ENCODE measurements at places on chromosomes 2 and 18.

- no peak for DNase-seq
These were observed 192.8 kb downstream of the PTGR3 start for GRCh38 chr18:75016025-75016717.

GRCh38 chr2:38634684-38635083 lies 31.2 kb upstream of the GALM start:
- DNase-seq, result no peak

- no peak for DNase-seq
These were observed 229.2 kb downstream of the MYT1L start for GRCh38 chr2:2101924-2102323.

- DNase-seq, result no peak
These were observed 796 bp downstream of the RFTN2 start for GRCh38 chr2:197674591-197674990.

GRCh38 chr2:28279371-28279770 lies 113.3 kb upstream of the FOSL2 start:
- no peak for DNase-seq

DNA sequence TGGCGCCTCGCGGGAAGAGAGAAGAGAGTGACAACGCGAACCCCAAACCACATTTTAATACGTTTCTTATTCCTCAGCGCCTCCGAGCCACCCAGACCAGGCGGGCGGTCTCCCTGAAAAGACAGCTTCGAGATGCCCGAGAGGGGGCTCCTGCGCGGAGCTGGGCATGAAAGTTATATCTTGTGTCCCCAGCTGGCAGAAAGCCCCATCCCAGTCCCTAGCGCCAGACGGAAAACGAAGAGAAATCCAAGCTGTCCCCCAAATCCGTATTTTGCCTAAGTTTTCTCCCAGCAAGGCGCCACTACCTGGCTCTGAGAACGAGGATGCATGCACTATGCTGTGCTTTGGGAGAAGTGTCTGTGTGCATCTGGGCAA lies 797 bp downstream of the NXPH2 start:
- DNase-seq, result no peak

DNA sequence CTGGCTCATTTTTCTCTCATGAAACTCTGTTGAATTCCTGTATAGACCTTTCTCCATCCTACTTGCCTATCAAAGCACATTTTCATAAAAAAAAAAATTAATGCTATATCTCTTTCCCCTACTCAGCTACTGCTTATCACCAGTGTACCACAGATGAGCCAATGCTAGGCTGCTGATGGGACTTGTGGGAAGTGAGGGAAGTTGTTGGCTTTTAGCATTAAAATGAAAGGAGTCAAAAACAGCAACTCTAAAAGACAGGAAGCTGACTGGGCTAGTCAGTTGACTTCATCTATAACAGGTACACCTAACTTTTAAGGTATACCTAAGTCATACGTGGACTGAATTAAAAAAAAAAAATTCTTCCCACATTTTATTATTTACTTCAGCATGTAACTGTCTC lies 102.1 kb downstream of the FAM117B start:
- no peak for DNase-seq

DNA sequence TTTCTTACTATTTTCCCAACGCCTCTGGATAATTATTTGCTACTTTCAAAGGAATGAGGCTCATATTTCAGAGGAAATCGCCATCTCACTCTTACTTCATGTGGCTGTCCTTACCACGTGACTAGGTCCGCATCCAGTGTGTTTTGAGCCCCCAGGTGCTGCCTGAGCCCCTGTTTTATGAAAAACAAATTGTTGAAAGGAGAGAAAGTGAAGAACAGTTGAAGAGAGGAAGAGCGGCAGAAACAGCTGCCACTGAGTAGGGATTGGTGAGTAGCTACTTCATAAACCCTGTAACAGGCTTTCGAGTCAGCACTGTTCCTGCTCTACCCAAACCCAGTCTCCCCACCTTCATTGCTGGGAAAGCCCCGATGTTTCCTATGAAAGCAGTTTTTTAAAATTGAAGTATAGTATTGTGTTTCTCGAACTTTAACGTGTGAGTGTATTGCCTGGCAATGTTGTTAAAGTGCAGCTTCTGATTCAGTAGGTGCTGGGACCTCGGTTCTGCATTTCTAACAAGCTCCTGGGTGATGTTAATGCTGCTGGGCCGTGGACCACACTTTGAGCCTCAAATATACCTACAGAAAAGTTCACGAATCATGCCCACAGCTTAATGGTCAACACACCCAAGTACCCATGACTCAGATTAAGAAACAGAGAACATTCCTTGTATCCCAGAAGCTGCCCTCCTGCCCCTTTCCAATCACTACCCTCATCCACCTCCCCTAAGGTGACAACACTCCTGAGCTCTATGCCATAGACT lies 39.7 kb downstream of the TMEM177 start:
- DNase-seq, result no peak

DNA sequence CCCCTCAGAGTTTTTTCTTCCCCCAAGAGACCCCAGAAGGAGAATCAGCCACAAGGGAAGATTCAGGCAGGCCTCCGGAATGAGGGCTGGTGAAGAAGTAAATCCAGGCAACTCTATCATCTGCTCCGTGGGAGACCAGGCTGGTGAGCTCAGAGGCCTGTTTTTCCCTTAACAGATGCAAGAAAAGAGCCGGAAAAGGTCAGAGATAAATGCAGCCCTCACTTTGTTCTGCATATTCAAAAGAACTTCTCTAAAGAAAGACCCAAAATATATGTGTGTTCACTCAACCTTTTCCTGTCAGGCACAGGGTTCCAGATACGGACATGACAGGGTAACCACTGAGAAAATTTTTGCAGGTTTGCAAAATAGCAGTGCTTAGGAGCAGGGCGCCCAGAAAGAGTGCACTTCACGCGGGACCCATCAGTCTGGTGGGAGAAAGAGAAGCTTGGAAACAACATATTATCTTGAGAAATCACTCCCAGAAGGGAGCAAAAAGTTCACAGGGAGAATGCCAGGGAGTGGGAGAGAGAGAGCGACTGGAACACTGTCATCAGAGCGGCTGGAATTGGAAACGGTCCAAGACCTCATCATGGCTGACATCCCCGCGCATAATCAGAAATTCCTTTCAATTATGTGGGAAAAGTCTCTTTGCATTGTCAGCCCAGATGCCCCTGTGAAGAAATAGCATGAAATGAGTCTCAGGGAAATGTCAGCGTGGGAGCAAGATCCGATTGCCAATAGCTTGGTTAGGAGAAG lies 244.8 kb upstream of the SLC14A2 start:
- DNase-seq, result no peak

DNA sequence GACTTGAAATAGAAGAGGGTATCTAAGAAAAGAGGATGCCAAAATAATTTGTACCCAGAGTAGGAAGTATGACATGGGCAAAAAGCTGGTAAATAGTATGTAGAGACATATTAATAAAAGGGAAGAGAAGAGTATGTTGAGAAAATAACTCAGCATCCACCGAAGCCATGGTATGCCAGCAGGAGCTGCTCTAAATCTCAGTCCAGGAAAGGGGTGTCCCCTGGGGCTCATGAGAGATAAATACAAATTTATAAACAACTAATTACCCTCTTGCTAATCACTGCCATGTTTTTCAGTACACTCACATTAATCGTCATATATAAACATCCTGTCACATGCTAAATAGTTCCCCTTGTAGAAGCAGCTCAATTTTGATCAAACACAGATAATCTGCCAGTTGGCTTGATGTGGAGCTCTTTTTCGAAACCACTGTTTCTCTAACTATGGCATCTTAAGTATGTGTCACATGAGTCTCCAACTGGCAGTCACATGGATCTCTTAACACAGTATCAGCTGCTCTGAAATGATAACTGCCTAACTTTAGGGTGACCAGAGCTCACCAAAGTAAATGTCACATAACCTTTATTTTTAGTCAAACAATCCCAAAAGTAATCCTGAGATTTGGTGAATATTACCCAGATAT lies 31.9 kb downstream of the EXOC6B start:
- no peak for DNase-seq

GRCh38 chr2:157325786-157326185 lies at the start of gene ERMN:
TSS of gene ERMN (minus strand) at chr2:157325824. CDS start at chr2:157325642, 182 bp downstream.
- DNase-seq, result no peak

DNA sequence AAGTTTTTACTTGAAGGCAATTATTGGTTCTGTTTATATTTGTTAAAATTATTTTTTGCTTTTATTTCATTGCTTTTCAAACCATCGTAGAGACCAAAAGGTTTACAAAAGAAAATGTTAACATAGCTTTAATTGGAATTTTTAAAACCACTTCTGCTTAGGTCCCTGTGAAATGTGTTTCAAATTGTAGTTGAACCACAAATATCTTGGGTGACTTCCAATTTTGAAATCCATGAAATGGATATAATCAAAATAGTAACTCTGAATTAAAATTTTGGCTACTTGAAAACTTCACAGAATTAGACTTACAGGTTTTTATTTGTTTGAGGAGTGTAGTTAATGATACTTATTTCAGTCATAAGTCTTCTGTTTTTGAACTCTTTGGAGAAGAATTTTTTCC lies 3.1 kb upstream of the SPAG16 start:
- DNase-seq, result no peak

DNA sequence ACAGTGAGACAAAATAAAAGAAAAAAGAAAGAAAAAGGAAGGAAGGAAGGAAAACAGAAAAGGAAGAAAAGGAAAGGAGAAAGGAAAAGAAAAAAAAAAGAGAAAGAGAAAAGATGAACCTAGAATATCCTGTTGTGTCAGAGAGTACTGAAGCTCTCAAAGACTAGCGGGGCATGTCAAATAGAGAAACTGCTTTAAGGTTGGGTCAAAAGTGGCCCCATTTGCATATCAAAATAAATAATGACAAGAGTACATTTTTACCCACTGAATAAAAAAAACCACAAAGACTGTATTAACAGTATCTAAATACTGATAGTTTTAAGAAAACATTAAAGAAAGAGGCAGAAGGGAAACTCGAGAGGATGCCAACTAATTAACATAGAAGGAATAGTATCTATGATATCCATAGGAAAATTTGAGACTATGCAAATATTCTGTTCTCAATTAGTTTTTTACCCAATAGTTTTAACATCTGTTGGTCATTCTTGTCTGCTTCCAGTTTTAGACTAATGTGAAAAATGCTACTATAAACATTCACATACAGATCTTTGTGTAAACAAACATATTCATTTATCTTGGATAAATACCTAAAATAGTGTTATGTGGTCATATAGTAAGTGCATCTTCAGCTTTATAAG lies 53.2 kb downstream of the SFXN5 start:
- DNase-seq, result no peak

- no peak for DNase-seq
These were observed 218.8 kb downstream of the DYSF start for GRCh38 chr2:71671895-71672825.

- peak; percentile 9 for DNase-seq
These were observed 104.0 kb downstream of the COBLL1 start for GRCh38 chr2:164737612-164738081.

DNA sequence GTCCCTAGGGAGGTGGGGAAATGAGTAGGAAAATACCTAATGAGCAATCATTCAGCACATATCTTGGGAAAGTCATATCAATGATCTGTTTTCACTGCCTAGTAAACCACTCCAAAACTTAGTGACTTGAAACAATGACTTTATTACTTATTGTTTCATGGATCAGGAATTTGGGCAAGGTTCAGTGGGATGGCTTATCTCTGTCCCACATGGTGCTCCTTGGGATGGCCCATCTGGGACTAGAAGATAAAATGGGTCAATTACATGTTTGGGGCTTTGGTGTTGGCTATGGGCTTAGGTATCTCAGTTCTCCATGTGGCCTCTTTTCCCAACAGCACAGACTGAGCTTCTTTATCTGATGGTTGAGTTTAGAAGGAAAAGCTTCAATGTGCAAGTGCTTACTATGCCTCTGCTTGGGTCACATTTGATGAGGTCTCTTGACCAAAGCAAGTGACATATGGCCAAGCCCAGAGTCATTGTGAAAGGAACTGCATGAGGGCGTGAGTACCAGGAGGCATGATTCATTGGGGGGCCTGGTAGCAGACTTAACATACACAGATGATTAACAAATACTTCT lies 218.1 kb upstream of the TNP1 start:
- peak; percentile 24 for DNase-seq

GRCh38 chr2:14614017-14614416 lies 18.5 kb upstream of the LRATD1 start:
- no peak for DNase-seq

DNA sequence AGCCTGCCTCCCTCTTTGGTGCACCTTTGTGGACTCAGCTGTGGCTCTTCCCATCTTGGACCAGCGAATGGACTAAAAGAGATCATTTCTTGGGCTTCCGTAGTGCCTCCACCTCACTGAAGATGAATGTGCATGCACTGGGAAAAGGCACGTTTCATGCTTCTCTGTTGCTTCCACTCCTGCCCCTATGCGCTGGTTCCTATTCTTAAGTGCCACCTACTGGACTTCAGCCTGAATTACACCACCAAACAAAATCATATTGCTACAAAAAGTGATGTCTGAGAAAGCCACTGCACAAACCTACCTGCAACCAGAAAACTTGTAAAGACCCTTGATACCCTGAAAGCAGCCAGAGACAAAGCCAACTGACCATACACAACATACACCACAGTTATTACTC lies 695.6 kb downstream of the TSN start:
- no peak for DNase-seq

GRCh38 chr2:85441864-85442263 lies 23.4 kb downstream of the SH2D6 start:
- DNase-seq, result no peak

DNA sequence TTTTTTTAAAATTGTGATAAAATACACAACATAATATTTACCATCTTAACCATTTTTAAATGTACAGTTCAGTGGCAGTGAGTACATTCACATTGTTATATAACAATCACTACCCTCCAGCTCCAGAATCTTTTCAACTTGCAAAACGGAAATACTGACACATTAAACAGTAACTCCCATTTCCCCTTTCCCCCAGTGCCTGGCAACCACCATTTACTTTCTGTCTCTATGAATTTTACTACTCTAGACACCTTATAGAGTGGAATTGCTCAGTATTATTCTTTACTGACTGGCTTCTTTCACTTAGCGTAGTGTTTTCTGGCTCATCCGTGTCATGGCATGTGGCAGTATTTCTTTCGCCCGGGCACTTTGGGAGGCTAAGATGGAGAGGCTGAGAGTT lies 32.6 kb downstream of the FASTKD2 start:
- no peak for DNase-seq

DNA sequence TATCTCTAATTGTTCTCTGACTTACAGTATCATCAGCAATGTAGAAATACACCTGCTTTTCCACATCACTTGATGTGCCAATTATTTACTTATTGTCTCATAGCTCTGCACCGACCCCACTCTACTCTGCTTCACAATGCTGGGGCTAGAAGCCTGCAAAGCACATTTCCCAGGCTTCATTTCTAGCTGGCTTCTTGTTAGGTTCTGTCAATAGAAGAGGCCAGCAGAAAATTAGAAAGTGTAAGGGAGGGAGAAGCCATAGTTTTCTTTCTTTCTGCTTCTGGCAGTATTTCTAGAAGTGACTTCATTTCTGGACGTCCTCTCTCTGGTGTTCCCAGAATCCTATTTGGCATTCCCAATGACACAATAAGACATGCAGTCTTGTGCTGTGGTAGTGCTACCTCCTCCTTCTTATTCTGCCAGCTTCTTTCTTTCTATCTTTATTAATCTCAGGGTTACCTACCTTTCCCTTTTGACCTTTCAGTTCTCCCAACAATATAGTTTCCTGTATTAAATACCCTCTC lies 12.5 kb upstream of the TANC1 start:
- DNase-seq, result no peak

GRCh38 chr18:41320100-41320499 lies 634.9 kb upstream of the PIK3C3 start:
- no peak for DNase-seq

- DNase-seq, result no peak
These were observed 271.3 kb downstream of the CCDC178 start for GRCh38 chr18:33169218-33169617.

Data from activated naive CD8-positive, alpha-beta T cell treated with anti-CD3 and anti-CD28 coated beads, Interleukin-2, amount 50 U/mL, for 24 hours (primary cell).